ENCODE measurements at places on chromosomes 12 and 14.

DNA sequence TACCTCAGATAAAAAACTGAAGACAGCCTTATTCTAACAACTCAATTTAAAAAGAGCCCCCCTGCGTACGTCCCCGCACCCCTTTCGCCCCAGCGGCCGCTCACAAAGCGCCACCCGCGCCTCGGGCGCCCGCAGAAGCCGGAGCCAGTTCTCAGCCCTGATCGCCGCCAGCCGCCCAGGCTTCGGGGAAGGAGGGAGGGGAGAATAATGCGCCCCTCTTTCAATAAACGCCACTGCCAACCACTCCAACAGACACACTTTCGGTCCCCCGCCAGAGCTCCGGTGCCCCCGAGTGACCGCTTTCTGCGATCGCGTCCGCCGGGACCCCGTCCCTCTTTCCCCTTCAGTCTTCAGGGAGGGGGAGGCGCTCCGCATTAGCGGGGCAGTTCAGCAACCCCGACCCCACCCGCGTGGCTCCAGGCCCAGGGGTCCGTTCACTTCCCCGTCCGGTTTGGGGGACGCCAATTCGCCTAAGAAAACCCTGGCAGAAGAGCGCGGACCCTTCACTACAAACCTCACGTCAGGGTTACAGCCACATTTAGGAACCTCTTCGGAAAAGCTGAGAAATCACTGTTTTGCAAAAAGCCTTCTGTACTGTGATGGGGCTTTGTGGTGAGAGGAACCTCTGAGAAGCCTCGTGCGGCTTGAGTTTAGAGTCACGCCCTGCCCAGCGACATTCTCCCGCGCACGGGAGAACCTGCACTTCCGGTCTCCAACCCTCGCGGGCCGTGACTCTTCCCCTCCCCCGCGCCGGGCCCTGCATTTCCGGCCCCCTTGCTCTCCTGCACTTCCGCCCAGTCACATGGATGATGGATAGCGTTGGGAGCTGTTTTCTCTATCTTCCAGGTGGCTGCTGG, 18.7 kb downstream of the FOXG1 start:
- DNase-seq = no peak

- DNase-seq = no peak
These were observed 323.1 kb upstream of the FBXO33 start for GRCh38 chr14:39755269-39755878.

- no peak for DNase-seq
These were observed 111.9 kb downstream of the NTS start for GRCh38 chr12:85985996-85986395.

GRCh38 chr14:94689218-94689984, 77.2 kb downstream of the SERPINA3 start:
- DNase-seq = peak; percentile 78
